ENCODE measurements at places on chromosomes 7 and 10. TPM values are rescaled to one million over a fixed set of nuclear protein-coding genes. Genes with fewer than 3 reads are reported as not detected.

DNA sequence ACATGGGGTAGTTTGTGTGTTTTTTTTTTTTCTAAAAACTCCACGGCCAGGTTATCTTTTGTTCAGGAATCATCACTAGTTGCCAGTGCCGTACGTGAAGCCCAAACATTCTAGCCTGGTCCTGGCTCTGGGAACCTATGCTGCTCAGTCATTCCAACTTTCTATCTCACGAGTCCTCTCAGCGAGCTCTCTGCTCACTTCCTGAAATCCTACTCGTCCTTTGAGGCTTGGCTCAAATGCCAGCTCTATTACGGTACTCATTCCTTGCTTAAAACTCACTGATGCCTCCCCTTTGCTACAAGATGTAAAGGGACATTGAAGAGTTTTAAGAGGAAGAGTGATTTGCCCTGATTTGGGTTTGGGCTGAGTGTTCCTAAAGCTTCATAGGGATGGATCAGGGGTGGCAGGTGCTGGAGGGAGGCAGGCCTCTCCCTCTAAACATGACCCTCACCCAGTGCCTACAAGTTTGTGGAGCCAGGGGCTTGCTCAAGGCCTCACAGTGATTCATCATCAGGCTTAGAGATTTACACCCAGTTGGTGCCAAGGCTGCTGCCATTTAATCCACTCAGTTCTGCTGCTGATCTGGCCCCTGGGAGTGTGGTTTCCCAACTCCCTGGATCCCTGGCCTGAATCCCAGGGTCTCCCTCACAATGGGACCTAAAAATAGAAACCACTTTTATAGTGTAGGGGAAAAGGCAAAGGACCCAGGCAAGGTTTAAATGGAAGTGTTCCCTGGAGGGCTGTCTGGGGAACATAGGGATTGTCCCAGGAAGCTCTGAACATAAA is 46.1 kb upstream of the R3HCC1L start:
- DNase-seq: peak; percentile 54

GRCh38 chr7:158815083-158815799 is 14.1 kb downstream of the ESYT2 start:
- DNase-seq: no peak

Gene PTPRE
- 15.1 TPM for total RNA-seq

Gene NDUFB8
- 451 TPM for total RNA-seq

Gene PLXDC2
- total RNA-seq: 12.4 TPM

Gene MIOS
- 28.4 TPM for total RNA-seq

DNA sequence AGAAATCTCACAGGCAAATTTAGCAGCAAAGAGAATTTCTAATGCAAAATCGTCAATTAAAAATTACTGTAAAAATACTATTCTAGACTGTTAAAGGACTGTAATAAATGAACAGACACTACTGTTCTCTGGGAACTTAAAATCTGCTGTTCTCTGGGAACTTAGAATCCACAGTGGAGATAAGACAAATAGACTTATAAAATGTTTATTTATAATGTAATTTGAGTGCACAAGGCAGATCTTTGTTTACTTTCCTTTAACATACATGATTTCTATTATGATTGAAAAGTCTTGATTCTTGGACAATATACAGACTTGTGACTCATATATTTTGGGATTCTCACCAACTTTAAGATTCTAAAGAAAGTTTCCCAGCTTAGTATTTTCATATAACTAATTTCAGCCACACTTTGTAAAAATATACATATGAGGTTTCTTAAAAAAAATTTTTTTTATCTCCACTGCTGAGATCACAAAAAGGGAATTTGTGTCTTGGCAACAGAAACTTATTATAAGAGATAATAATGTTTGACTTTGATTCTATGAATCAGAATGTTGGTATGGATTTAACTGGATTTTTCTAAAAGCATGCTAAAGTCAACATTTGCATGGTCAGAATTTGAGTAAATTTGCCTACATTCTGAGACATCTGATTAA is 166.3 kb upstream of the RHOBTB1 start:
- DNase-seq: no peak

- no peak for DNase-seq
These were observed 43.1 kb downstream of the SYPL1 start for GRCh38 chr7:106068986-106069385.

GRCh38 chr7:48389977-48390376 is 218.7 kb downstream of the ABCA13 start:
- no peak for DNase-seq

Gene DNAH11
- total RNA-seq: 0.12 TPM

Gene KIF5B
- 139 TPM for total RNA-seq

Gene CCDC7
- total RNA-seq: 16.7 TPM

DNA sequence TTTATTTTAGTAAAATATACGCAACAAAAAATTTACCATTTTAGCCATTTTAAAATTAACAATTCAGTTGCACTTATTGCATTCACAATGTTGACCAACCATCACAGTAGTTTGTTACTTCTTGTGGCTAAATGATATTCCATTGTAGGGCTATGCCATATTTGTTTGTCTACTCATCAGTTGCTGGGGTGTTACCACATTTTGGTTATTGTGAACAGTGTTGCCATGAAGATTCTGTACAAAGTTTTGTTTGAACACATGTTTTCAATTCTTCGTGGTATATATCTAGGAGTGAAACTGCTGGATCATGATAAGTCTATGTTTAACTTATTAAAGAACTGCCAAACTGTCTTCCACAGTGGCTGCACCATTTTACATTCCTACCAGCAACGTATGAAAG is 46.3 kb upstream of the ZNF365 start:
- DNase-seq: no peak

Gene ERVW-1
- total RNA-seq: not detected

DNA sequence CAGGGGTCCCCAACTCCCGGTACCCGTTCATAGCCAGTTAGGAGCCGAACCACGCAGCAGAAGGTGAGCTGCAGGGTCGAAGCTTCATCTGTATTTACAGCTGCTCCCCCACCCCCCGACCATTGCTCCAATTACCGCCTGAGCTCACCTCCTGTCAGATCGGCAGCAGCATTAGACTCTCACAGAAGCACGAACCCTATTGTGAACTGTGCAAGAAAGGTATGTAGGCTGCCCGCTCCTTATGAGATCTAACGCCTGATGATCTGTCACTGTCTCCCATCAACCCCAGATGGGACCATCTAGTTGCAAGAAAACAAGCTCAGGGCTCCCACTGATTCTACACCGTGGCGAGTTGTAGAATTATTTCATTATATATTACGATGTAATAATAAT is 14.6 kb upstream of the AZGP1 start:
- DNase-seq: no peak

DNA sequence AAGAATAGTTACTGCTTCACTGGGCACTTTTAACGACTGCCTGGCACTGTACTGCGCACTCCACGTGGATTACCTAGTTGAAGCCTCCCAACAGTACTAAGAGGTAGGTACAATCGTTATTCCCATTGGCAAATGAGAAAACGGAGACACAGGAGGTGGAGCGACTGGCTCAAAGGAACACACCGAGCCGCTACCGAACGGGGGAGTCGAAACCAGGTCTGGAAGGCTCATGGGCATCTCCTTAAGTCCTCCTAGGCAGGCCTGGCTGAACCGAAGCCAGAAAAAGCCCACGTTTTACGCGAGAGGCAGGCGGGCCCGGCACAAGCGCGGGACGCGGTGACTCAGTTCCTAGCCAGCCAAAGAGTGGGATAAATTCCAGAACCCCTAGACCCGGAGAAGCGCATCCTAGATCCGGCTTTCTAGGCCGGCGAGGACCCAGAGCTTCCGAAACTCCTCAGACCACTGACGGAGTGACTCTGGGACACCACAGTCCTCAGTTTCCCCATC is 472 bp downstream of the PDAP1 start:
- peak; percentile 55 for DNase-seq

Gene ASB10
- 46.1 TPM for total RNA-seq

GRCh38 chr10:81848514-81848913 is 26.5 kb upstream of the NRG3 start:
- DNase-seq: no peak

Gene POP7
- 30.0 TPM for total RNA-seq

DNA sequence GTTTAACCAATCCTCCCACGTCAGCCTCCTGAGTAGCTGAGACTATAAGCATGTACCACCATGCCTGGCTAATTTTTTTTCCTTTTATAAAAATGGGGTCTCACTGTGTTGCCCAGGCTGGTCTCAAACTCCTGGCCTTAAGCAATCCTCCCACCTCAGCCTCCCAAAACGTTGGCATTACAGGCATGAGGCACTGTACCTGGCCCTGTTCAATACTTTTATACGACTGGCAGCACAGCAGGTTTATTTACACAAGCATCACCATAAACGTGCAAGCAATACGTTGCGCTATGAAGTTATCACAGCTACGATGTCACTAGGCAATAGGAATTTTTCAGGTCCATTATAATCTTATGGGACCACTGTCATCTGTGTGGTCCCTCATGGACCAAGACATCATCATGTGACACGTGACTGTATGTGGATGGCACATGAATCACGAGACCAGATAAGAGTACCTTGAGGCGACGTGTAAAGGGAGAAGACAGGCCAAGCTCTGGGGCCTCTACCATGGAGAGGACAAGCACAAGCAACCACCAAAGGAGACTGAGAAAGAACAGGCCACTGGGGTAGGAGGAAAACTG is 34.5 kb upstream of the SLC18A3 start:
- DNase-seq: no peak

DNA sequence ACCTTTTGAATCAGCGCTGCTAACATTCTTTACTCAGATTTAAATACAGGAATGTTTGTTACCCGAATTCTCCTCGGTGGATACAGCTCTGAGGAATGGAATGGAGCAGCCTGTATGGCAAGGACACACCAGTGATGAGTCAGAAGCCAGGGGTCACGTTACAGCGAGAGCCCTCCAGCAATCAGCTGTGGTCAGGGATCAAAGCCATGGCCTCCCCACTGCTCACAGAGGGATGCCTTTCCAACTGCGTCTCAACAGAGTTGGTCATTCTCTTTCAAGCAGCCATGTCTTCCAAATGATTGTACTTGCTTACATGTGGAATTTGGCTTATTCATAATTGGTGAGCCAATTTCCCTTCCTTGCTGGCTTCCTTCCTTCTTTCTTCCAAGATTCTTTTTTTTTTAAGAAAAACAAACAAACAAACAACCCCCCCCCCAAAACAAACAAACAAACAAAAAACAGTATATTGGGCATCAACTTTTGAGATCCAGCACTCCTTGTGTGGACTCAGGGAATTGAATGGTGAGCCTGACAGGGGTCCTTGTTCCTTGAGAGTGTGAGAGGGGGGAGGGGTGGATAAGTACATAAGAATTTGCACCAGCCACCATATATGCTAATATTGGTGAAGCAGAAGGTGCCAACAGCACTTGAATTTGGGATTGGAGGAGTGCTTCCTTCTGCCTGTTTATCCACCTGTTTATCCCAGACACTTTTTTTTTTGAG is 100.2 kb downstream of the ATXN7L1 start:
- peak; percentile 44 for DNase-seq

DNA sequence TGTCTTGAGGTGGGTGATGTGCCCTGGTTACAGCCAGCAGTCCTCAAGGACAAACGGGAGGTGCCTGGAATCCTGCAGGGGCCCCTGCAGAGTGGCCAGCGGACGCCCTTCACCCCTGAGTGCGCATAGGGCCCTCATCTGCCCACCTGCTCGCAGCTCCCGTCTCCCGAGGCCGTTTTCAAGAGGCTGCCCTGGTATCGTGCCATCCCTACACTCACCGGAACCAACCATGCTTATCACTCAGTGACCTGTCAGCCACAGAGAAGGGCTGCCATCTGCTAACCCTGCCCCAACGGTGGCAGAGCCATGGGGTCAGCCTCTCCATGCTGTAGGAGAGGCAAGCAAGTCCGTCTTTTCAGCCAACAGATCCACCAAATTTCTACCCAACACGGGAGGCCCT is 122.0 kb downstream of the FAM53B start:
- no peak for DNase-seq

GRCh38 chr10:44132361-44133289 is 252.3 kb downstream of the CXCL12 start:
- peak; percentile 37 for DNase-seq

DNA sequence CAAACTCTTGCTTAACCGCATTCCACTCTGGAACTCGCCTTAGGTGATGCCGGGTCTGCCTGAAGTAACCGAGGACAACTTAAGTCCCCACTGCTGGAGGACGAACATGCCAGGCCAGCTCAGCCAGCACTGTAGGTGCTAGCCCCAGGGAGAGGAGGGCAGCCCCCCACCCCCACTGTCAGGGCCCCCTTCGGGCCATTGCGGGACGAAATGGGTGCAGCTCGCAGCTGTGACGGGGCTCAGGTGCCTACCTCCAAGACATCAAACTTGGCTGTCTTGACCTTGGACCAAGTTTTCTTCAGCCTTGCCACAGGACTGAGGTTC is 60.4 kb downstream of the CSGALNACT2 start:
- peak; percentile 5 for DNase-seq

DNA sequence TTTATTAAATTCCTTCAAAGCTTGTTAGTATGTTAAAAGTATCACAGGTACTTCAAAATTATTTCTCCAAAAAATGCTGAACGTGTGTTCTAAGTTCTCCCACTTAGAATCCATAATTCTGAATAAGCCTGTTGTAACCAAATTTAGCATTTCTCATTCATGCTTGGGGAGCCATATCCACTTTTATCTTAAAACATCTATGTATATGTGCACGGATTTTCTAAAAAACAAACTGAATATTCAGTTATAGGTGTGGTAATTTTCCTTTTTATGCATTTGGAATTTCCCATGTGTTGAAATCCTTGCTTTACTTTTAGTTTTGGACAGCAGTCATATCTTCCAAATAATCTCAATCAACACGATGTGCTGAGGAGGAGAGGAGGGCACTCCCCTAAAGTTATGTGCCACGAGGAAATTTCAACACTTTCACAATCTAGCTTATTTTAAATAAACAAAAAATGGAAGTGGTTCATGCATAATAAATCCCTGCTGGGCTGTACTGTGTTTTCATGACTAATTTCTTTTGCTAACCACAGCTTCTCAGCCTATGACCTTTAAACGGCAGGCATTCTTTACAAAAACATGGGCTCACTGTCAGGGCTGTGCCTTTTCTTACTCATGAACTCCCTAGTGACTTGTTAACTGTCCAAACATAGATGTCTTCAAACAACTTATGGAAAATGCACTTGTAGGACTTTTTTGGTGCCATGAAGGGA is 380.3 kb upstream of the SEMA3C start:
- no peak for DNase-seq

Gene H2BK1
- not detected for total RNA-seq

Gene LGI1
- not detected for total RNA-seq

DNA sequence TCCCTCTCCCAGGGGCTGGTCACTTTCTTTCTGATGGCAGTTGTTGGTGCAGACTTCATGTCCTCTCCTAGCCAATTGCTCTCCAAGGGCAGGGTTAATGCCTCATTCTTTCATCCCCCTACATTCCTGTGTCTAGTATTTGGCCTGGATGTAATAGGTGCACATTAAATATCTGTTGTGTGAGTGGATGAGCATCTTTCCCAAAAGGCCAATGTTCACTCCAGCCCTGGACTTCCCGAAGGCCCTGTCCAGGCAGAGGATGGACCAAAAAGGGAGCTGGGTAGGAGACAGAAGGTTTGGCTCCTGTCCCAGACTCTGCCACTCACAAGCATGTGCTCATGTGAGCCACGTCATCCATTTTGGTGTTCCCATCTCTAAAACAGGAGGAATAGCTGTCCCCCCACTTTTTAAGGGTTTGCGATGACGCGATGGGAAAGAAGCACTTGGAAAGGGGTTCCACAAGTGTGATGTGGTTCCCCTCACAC is 47.5 kb downstream of the RGS10 start:
- no peak for DNase-seq

GRCh38 chr7:94217766-94218165 is 176.9 kb upstream of the COL1A2 start:
- no peak for DNase-seq

- no peak for DNase-seq
These were observed 25.0 kb downstream of the C10orf105 start for GRCh38 chr10:71694567-71694968.

- DNase-seq: no peak
These were observed 1.2 kb downstream of the BAG3 start for GRCh38 chr10:119652361-119652730.

Gene WASHC2A
- 46.7 TPM for total RNA-seq

Gene TAS2R4
- 0.20 TPM for total RNA-seq

Gene PRKAR1B
- 16.5 TPM for total RNA-seq

Data from left ventricle myocardium superior (tissue), 1 donor.